ENCODE measurements at places on chromosomes 4 and X. TPM values are rescaled to one million over a fixed set of nuclear protein-coding genes. Genes with fewer than 3 reads are reported as not detected.

Gene AKAP14
- total RNA-seq, result not detected

Gene SLC9A7
- 119 TPM for total RNA-seq

Gene KIAA1210
- not detected for total RNA-seq

Gene F11
- total RNA-seq, result not detected

Gene DOK7
- total RNA-seq, result 0.20 TPM

Gene SPANXN4
- total RNA-seq, result not detected

Gene NKX6-1
- total RNA-seq, result 0.13 TPM

Gene NR3C2
- total RNA-seq, result 1.4 TPM

Gene TCEAL6
- total RNA-seq, result not detected

Gene FAT1
- 538 TPM for total RNA-seq

Gene FOXR2
- total RNA-seq, result not detected

Gene AFF2
- 0.07 TPM for total RNA-seq

Gene FRMPD3
- not detected for total RNA-seq

Gene BEX2
- total RNA-seq, result 1.0 TPM

Gene GAGE2A
- not detected for total RNA-seq

Gene TLR3
- total RNA-seq, result 3.1 TPM

Gene VCX
- total RNA-seq, result not detected

Gene MYOZ2
- 1.4 TPM for total RNA-seq

Gene TIMM8A
- 4.0 TPM for total RNA-seq

Gene ARHGAP36
- not detected for total RNA-seq

Gene SULT1B1
- 1.5 TPM for total RNA-seq

Gene GALNTL6
- not detected for total RNA-seq

Gene MAGEA12
- not detected for total RNA-seq

Gene TRIM75
- total RNA-seq, result not detected

Gene DDX53
- total RNA-seq, result not detected

Gene DCAF4L1
- 0.13 TPM for total RNA-seq

Gene CENPVL1
- total RNA-seq, result not detected

Gene TMEM47
- 135 TPM for total RNA-seq

Gene PPM1K
- total RNA-seq, result 18.9 TPM

Gene PFKFB1
- 0.03 TPM for total RNA-seq

Gene MED14
- total RNA-seq, result 27.4 TPM

Gene SYTL4
- total RNA-seq, result 4.1 TPM

Gene AKAP4
- not detected for total RNA-seq

Gene SPARCL1
- 0.17 TPM for total RNA-seq

Gene GAGE12J
- total RNA-seq, result not detected

Gene DCAF16
- total RNA-seq, result 16.7 TPM

Gene TMEM271
- not detected for total RNA-seq

Gene SRPK3
- 3.6 TPM for total RNA-seq

Gene FMR1
- total RNA-seq, result 23.1 TPM

Gene SERTM2
- not detected for total RNA-seq

Gene C4orf51
- not detected for total RNA-seq

Gene PGK1
- total RNA-seq, result 903 TPM

Gene VSIG1
- total RNA-seq, result 0.20 TPM

Gene RTL3
- 0.07 TPM for total RNA-seq

Gene ARL13A
- total RNA-seq, result not detected

Gene ITGB1BP2
- total RNA-seq, result 3.4 TPM

Gene FMR1NB
- total RNA-seq, result not detected

Gene UBQLN2
- 15.2 TPM for total RNA-seq

Data from smooth muscle cell of the pulmonary artery (primary cell).